Fibroblast of skin of right quadriceps (primary cell): ENCODE measurements at places on chromosomes 4 and X.

GRCh38 chr4:21792736-21793135 lies 155.8 kb downstream of the KCNIP4 start:
- DNase-seq: peak; percentile 26

GRCh38 chrX:149949743-149950436 lies 11.6 kb upstream of the EOLA2 start:
- no peak for DNase-seq

GRCh38 chrX:107724653-107725052 lies 50.9 kb downstream of the TSC22D3 start:
- no peak for DNase-seq

- DNase-seq: no peak
Observed at GRCh38 chr4:14383652-14384051, 618.6 kb upstream of the CPEB2 start.

- DNase-seq: peak; percentile 52
Observed at GRCh38 chrX:151789179-151789800, 54.7 kb downstream of the CNGA2 start.

- DNase-seq: no peak
Observed at GRCh38 chrX:153922932-153923857, 2.9 kb downstream of the ARHGAP4 start.

DNA sequence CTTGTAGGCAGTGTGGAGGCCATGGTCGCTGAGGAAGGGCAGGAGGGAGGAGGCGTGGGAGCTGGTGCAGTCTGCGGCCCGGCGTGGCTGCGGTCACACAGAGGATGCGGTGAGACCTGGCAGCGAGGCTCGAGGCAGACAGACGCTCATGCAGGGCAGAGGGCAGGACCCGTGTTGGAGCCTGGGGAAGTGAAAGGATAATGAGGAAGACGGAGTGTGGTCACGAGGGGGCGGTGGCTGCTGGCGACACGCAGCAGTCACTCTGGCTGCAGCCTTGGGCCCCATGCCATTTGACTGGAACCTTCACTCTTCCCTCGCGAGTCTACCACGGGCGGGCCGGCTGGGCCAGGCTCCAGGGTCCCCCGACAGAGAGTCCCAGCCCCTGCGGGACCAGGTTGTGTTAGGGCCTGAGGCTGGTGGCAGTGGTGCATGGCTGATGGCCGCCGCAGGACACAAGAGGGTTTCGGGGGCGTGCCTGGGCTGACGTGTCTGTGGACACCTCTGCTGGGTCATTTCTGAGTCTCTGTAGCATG lies 68.8 kb upstream of the HGFAC start:
- no peak for DNase-seq

DNA sequence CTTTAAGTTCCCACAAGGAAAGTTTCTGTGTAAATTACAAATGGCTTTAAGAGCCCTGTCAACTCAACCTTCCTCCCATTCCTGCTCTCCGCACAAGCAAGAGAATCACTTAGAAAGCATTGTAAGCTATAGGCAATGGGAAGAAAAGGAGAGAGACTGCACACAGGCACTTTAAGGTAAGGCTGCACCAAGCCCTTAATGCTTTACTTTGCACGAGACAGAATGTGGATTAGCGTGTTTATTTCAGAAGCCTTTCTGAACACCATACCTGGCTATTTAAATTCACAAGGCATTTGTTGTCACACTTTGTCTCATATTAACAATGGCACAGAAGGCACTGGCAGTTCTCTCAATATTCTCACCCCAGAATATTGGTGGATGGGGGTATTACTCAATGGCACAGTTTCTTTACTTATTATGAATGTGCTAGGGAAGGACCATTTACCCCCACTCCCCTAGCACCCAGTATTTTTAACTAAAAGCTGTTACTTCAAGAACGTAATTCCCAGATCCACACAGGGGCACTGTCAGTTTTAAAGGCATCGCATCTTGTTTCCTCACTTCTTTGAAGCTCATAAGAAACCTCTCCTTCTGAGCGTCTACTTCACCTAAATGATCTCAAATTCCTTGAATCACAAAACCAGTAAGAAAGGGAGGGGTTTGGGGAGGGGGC lies 150.0 kb downstream of the MAML3 start:
- no peak for DNase-seq

DNA sequence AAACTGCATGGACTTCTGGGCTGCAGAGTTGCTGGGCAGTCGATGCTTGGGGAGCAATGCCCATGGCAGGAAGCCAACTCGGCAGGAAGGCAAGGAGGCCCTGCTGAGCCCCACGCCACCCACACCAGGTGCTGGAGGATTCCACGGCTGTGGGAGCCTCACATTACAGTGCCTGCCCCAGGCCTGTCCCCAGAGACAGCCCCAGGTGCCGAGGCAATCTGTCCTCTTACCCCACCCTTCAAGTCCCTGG lies 53.9 kb downstream of the HMX1 start:
- DNase-seq: no peak

DNA sequence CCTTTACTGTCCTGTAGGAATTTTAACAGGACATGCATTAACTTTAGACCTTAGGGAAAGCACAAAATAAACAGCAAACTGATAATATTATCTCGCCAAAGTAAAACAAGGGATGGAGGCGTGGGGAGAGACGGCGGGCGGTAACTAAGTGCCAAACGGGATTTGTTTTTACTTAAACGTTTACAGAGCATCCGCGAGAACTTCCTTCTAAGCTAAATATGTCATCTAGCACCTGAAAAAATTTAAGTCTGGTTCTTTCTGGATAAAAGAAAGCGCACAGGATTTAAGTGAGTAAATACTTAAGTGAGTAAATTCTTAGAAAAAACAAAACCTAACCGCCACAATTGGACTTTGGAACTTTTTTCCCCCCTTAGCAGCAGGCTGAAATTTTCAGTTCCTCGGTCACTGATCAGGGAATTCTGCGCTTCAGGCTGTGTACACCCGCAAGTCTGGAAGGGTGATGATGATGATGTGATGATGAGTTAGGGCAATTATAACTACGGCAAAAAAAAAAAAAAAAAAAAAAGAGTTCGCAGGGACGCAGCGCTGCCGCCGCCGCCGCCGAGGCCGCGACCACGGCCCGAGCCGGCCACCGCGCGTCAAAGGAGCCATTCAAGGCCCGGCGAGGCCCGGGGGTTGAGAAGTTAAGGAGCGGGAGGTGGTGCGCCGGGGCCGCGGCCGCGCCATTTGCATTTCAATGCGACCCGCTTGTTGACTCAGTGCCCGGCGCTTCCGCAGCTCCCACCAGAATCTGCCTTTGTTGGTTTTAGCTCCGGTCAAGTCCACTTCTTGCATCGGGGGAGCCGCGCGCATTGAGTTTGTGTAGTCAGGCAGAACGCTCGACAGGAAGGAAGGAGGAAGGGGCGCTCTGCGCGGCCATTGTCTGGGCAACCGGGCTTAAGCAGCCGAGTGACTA lies 108.8 kb downstream of the SPRY1 start:
- peak; percentile 55 for DNase-seq

DNA sequence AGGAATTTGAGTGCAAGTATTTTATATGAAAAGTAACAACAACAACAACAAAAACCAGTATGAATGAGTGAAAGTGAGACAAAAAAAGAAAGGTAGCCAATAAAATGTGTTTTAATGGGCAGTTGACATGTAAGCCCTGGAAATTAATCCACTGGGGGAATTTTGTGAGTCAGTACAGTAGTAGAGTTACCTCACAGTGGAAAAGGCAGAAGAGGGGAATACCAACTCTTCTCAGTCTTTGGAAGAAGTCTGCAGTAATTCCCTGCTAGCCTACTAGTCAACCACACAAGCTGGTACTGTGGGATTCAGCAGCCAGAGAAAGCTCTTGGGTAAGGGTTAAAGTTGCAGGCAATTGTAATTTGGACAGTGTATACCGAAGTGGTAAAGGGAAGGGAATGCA lies 76.3 kb upstream of the IL15 start:
- DNase-seq: no peak

DNA sequence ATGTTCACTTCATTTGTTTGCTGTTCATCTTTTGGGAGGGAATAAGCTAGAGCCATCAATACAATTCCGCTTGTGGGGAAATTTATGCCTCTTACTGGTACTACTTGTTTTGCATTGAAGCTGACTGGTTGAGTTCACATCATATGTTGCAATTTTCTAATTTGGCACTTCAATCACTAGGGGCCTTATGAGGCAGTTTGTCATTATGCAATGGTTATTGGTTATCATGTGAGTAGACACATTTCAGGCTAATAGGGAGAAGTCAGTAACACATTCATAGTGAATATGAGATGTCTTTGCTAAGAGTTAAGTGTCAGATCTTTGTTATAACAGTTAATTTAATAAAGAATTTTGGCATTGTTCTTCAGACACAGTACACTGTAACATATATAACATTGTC lies 5.0 kb downstream of the RPL36A start:
- no peak for DNase-seq

DNA sequence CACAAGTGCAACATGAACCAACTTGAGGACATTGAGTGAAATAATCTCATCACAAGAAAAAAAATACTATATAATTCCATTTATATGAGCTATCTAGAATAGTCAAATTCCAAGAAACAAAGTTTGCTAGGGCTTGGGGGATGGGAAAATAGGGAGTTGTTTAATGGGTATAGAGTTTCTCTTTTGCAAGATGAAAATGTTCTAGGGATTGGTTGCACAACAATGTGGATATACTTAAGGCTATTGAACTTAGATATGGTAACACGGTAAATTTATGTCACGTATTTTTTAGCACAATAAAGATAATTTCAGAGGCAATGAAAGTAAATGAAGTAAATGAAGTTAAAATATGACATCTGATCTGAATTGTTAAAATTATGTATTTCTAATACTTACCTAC lies 7.9 kb downstream of the MFSD8 start:
- DNase-seq: no peak

DNA sequence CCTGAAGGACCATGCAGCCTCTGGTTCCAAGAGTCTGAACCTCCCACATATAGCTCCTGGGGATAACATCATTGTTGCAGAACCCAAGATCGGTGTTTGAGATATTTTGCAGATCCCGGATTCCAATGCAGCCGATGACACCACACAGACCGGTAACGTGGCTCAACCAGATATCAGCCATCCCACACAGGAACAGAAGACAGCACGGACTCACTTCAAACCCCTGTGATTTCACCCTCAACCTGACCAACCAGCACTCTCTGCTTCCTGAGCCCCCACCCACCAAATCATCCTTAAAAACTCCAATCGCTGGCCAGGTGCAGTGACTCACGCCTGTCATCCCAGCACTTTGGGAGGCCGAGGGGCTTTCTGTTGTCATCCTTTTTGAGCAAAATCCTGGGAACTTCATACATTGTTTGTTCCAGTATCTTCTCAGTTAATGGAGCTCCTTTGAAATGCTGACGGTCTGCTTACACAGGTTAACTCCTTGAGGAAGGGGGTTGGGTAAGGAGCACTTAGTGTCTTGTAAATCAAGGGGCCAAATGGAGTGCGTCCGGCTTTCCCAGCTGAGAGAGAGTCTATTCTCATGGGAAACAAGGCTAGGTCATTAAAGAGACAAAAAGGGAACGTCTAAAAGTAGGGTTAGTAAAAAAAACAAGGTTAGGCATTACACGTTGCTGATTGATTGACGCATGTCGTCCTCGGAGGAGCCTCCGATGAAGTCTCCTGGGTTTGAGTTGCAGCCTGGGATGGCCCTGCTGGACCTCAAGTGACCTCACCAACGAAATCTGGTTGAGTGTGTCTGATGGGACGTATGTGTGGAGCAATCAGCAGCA lies 230.4 kb downstream of the CRLF2 start:
- DNase-seq: no peak

DNA sequence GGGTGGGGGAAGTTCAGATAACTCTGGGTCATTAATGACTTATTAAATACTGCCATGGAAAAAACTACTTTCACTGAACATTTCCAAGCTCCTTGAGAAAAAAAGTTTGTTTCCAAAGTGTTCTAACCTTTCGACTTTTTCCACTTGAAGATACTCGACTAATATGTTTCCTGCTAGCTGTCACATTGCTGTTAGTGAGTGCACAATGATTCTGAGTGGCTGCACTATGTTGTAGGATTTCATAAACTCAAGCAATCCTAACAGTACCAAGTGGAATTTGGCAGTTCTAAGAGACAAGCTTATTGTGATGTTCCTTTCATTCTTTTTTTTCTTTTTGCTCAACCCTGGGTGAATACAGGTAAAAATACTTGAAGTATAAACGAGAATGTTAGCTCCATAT lies 33.4 kb downstream of the GRXCR1 start:
- no peak for DNase-seq

- peak; percentile 59 for DNase-seq
Observed at GRCh38 chrX:40130207-40130606, 32.4 kb upstream of the BCOR start.

DNA sequence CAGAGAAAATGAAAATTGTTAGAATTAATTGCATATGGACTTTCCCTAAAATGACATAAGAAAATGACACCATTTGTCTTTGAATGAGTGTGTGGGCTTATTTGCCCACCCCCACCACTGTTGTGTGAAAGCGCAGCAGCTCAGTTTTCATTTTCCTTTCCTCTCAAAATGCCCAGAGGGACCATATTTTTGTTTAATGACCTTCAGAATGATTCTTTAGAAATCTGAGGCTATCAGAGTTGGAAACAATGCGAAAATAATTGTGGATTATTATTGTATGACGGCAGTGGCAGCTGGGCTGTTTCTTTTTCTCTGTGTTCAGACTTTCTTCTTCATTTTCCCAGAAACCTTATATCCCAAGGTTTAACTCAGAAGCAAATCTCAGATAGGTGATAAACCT lies 44.6 kb upstream of the TEX13A start:
- no peak for DNase-seq

- no peak for DNase-seq
Observed at GRCh38 chr4:33395731-33396485, 2675.7 kb downstream of the PCDH7 start.

DNA sequence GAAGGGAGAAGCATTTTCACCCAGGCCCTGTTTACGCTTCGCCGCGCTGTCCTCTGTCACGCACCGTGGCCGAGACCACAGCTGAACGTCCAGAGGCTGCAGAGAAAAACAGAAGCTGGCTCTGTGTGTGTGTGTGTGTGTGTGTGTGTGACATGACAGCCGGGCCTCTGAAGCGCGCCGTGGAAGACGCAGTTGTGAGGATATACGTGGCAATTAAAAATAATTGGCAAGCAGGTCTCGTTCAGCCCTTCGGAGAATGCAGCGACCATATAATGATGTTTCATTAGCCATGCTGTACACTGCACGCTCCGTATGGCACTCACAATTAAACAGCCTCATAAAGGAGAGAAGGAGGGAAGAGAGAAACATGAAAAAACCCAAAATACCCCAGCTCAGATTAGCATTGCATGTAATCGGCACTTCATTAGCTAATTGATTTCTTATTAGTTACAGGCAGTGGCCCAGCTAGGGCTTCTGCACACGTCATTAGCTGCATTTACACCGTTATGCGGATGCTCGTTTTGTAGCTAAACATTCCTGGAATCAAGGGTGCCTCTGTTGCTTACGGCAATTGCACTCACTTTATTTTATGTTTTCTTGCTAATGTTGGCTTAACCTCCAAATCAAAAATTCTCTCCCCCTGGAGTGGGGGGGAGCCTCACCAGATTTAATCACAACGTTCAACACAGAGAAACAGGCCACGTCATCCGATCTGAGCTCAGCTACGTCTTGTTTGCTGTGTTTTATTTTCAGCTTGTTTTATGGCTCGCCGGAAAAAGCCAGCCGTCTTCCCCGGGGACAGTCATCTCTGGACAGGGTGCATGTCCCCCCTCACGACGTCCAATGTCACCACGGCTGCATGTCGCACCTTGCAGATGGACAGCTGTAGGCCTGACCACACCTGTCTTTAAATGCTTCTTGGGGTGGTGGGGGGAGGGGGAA lies 74.6 kb upstream of the SHOX start:
- peak; percentile 6 for DNase-seq

GRCh38 chr4:183297675-183298074 lies 22.4 kb downstream of the CLDN22 start:
- no peak for DNase-seq

- no peak for DNase-seq
Observed at GRCh38 chr4:77930154-77930639, 67.6 kb downstream of the MRPL1 start.

- peak; percentile 32 for DNase-seq
Observed at GRCh38 chr4:38002451-38003071, 42.4 kb downstream of the PTTG2 start.
